ENCODE measurements at places on chromosomes 6 and 20. TPM values are rescaled to one million over a fixed set of nuclear protein-coding genes. Genes with fewer than 3 reads are reported as not detected.

HLA-DQA2 gene
- not detected for total RNA-seq

CFAP61 gene
- 1.0 TPM for total RNA-seq

FAM110A gene
- total RNA-seq = 4.6 TPM

CCN6 gene
- not detected for total RNA-seq

KCNK16 gene
- not detected for total RNA-seq

- no peak for DNase-seq
Measured at GRCh38 chr20:12827816-12828385, 180.9 kb upstream of the SPTLC3 start.

DNA sequence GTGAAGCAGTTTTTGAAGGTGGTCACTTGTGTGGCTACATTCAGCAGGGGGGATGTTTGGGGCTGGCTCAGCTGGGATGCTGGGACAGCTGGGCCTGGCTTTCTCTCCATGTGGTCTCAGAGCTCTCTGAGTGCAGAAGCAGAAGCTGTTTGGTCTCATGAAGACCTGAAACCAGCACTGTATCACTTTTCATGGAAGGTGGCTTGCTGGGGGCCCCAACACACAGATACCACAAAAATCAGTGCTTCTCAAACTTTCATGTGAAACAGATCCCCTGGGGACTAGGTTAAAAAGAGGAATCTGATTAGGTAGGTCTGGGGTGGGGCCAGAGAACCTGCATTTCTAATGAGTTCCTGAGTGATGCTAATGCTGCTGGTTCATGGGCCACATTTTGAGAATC lies 347.3 kb downstream of the DHX35 start:
- no peak for DNase-seq

GRCh38 chr6:166439366-166440091 lies 56.8 kb upstream of the MPC1 start:
- DNase-seq = no peak

DNA sequence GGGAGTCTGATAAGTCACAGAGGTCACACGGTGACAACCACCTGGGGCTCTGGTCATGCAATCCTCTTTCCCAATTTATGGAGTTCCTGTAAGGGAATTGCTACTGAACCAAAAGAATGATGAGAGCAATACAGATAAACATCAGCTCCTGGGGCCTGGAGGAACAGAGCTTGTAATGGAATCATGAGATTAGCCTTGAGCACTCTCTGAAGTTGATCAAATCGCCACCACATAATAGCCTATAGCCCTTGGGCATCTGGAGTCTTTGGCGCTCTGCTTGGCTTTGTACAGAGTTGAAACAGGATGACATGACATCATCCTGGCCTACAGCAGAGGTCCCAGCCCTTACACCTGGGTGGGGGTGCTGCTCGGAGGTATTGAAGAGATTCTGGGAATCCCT lies 154.3 kb upstream of the DTNBP1 start:
- no peak for DNase-seq

DNA sequence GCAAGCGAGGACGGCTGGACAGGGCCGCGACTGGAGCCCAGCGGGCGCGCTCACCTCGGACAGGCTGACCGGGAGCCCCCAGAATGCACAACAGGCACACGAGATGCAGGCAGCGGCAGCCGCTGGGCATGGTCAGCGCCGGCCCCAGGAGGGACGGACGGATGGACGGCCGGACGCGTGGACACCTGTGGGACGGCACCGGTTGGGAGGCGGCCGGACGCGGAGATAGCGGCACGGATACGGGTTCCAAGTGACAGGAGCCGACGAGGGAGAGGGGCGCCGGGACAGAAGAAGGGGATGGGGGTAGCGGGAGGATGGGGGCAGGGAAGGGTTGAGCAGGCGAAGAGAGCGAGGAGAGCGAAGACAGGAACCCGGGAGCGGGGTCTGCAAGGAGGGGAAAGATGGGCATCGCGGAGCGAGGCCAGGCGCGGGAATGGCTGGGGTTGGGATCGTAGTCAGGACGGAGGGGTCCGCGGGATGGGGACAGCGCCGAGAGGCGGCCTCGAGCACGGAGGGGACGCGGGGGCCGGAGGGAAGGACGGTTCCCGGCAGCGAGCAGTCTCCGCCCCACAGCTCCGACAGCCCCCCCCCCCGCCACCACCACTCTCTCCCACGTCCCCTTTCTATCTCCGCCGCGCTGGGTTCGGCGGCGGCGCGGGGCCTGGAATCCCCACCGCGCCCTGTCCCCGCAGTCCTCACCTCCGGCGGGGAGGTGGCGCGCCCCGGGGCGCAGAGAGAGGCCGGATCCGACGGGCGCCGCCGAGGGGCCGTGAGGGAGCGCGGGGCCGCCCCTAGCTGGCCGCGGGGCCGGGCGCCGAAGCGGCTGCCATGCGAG lies 435 bp downstream of the DLK2 start:
- peak; percentile 89 for DNase-seq

GRCh38 chr6:157235600-157236039 lies 87.7 kb downstream of the TMEM242 start:
- DNase-seq = peak; percentile 78

GRCh38 chr6:98560418-98560817 lies 274.0 kb upstream of the POU3F2 start:
- no peak for DNase-seq

DNA sequence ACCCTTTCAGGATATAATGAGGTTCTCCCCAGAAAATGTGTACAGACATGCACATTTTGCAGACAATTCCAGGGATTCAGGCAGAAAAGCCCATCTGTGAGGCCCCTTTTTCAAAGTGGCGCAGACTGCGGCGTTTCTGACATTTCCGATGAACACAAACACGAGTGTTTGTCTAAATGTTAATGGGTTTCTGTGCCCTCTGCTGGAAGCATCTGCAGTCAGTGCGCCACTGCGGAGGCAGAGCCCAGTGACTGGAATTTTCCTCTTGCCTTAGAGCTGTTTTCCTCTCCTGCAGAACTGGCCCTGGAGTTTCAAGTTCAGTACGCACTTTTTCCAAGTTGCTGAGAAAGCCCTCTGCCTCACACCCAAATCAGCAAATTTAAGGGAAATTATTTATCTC lies 15.3 kb downstream of the ANKRD60 start:
- no peak for DNase-seq

GRCh38 chr20:40317156-40317790 lies 371.8 kb downstream of the MAFB start:
- DNase-seq = no peak

Data from hepatocyte (in vitro differentiated cells).